Mesendoderm (in vitro differentiated cells): ENCODE measurements at places on chromosomes 2 and 18.

- DNase-seq: no peak
Measured at GRCh38 chr18:9086015-9086414, 16.5 kb upstream of the NDUFV2 start.

GRCh38 chr2:238644095-238645081 is 203.5 kb upstream of the TWIST2 start:
- no peak for DNase-seq

DNA sequence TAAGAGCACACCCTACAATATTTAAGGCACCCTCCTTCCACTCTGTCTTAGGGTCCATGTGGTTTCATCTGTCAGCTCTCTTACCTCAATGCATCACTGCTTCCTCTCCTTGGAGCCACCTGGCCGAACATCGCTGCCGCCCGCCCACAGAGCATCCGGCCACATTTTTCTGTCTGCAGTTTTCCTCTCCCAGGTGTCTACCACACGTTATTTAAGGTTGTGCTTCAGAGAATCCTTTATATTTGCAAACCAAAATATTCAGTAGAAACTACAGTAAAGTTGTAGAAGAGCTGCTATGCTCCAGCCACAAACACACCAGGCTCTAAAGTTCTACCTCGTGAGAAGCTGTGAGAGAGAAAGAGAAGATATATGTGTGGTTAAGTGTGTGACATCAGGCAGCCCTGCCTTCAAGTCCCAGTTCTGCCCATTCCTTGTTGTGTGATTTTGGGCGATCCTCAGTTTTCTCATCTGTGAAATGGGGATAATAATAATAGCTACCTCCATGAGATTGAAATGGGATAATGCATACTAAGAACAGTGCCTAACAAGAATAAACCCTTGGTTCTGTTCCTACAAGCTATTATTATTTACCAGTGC is 4.9 kb upstream of the STK17B start:
- DNase-seq: no peak

- no peak for DNase-seq
Measured at GRCh38 chr2:197628043-197628500, 47.3 kb downstream of the RFTN2 start.

DNA sequence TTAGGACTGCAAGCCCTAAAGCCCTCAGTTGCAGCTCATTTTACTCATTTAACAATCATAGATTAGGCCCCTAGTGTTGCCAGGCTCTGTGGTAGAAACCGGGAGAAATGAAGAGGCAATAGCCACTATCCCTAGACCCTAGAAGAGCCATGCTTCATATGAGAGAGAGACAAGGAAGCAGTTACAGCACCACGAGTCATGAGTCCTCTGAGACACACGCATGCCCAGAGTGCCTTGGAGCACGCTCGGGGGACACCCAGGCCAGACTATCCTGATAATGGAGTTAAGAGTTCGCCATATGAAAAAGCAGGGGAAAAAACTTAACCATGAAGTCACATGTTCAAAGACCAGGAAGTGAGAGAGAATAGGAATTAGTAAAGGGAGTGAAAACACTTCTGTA is 321.5 kb upstream of the PKDCC start:
- no peak for DNase-seq
